ENCODE measurements at places on chromosomes 2 and 18. TPM values are rescaled to one million over a fixed set of nuclear protein-coding genes. Genes with fewer than 3 reads are reported as not detected.

DNA sequence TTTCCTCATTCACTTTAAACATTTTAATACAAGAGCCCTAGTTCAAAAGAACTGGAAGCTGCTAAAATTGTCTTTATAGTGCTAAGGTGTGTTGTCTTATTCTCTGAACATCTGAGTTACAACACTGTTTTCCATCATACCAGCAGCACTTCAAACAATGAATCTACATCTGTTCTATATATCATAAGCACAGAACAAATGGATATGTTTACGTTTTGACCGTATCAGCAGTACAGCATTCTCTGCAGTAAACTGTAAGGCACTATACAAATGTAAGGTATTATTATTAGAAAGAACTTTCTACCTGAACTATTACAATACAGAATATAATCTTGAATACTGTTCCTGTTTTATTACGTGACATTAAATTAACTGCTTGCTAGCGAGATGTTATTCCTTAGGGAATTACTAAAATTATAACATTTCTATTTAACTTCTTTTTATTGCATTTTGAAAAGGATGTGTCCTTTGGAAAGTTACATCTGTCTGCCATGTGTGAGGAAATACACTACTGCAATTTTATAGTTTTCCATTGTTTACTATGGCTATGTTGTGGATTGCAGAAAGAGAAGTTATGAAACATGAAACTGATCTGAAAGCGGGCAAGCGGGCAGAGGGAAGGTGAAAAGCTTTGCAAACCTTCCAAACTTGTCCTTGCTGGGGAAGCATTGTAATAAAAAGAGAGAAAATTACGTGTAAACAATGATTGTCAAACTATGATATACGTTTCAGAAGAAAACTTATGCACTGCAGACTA, 13.7 kb downstream of the NCKAP1 start:
- DNase-seq, result no peak

DNA sequence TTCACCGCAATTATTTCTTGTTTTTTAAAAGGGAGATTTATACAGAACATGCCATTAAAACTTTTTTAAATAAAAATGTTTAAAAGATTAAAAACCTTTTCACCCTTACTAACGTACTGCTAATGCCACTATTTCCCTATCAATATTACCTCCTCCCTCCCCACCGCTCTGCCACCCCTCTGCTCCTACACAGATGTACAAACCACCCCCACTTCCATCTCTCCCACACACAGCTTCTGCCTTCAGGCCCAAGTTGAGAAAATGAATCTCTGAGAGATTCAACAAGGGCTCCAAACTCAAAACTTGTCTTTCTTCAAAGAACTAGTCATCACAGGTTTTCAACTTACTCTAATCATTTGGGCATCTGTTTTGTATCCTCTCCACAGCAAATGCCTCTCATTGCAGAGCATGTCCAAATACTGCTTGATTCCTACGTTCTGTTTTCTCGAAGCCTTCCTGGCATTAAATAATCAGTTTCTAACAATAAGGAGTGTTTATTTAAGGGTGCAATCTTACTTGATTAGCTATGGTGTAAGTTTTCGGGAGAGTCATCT, 32.1 kb downstream of the FARSB start:
- no peak for DNase-seq

DNA sequence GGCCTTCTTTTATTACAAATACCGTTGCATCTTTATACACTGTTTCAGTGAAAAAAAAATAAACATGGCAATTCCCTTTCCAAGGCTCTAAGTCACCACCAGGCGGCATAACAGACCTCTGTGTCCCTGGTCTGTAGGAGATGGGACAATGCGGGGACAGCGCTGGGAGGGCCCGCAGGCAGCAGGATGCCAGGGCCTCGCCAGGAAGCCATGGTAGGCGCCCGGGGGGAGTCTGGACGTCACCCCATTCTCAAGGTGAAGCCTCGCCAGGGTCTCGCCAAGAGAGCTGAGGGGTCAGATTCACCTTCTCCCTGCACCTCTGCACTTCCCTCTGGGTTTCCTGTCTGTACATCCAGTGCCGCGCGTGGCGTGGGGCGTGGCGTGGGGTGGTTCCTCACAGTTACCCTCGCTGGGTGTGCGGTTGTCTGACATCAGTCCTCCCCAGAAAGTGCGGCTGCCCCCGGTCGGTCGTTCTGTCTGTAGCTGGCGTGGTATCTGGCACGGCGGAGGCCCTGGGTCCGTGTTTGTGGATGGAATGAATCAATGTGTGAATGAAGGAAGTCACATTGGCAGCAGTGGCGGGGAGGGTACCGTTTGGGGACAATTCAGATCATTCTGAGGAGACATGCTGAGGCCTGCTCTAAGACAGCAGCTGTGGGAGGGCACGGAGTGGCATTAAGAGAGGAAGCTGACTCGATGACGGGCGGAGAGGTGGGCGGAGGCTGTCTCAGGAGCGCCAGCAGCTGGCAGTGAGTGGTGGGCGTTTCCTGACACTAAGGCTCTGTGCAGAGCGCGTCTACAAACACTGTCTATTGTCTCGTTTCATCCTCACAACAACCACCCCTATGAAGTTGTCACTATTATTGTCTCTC, 46.0 kb downstream of the LRRFIP1 start:
- no peak for DNase-seq

DNA sequence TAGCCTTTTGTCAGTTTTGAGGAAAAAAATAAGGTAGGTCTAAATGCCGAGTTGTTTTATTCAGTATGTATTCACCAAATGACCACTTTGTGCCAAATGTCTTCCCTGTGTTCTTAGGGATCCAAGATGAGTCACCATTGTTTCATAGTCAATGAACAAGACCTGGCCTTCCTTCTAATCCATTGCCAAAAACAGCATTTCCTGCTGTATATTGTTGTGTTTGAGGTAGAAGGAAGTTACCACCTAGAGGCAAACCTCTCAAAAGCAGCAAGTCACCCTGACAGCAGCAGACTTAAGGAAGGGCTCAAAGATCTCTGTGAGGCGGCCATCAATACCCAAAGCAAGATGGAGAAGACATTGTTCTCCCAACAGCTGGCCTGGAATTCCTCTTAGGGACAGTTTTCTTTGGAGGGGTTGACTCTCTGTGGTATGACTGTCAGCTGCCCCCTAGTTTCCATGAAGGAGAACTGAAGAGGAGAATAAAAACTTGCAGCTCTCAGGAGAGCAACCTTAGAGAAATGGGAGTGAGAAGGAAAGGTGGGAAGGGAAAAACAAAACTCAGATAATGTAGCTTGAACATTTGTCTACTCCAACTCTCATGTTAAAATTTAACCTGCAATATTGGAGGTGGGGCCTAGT, 328.3 kb downstream of the LRATD1 start:
- no peak for DNase-seq

DNA sequence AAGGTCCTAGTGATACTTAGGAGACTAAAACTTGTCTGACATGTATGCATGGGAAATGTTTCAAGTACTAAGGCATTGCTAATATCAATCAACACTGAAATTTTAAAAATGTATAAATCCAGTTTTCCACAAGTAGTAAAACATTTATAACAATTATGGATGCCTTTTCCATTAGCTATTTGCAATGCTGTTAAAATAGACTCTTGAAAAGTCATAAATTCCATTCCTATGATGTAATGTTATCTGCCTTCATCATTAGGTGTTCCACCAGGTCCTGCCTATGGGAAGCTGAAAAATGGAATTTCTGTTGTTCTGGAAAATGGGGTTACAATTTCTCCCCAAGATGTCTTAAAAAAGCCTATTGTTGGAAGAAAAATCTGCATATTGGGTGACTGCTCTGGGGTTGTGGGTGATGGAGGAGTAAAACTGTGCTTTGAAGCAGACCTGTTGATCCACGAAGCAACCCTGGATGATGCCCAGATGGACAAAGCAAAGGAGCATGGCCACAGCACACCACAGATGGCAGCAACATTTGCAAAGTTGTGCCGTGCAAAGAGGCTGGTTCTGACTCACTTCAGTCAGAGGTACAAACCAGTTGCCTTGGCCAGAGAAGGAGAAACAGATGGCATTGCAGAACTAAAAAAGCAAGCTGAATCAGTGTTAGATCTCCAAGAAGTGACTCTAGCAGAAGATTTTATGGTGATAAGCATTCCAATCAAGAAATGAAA, 18.7 kb downstream of the ELAC1 start:
- DNase-seq, result no peak

- no peak for DNase-seq
These were observed 69.2 kb downstream of the RIT2 start for GRCh38 chr18:43046322-43046721.

- no peak for DNase-seq
These were observed 12.3 kb upstream of the APOB start for GRCh38 chr2:21055879-21056790.

GRCh38 chr2:196590286-196590685, 49.2 kb upstream of the CCDC150 start:
- no peak for DNase-seq

- DNase-seq, result no peak
These were observed 8.7 kb upstream of the NGEF start for GRCh38 chr2:233021771-233022170.

DNA sequence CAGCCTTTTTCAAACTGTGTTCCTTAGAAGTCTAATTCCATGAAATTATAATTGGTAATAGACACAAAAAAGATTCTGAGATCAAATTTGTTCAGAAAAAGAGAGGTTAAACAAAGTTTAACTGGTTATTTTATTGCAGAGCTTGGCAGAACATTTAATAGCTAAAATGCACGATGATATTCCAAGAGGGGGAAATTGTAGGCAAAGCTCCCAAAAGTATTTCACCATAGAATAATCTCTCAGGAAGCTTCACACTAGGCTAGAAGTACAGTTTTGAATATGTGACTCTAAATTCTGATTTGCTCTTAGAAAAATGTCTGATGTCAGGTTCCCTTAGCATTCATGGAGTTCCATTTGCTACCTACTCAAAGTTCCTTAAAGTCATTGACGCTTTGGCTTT, 292.4 kb upstream of the SETBP1 start:
- no peak for DNase-seq

- no peak for DNase-seq
These were observed 36.5 kb downstream of the EFR3B start for GRCh38 chr2:25078170-25079049.

- DNase-seq, result no peak
These were observed 345.5 kb downstream of the TNS1 start for GRCh38 chr2:217657252-217657651.

- DNase-seq, result no peak
These were observed 25.6 kb upstream of the SCYGR1 start for GRCh38 chr2:227413371-227413770.

Gene TMEM169
- polyA plus RNA-seq, result 14.6 TPM

DNA sequence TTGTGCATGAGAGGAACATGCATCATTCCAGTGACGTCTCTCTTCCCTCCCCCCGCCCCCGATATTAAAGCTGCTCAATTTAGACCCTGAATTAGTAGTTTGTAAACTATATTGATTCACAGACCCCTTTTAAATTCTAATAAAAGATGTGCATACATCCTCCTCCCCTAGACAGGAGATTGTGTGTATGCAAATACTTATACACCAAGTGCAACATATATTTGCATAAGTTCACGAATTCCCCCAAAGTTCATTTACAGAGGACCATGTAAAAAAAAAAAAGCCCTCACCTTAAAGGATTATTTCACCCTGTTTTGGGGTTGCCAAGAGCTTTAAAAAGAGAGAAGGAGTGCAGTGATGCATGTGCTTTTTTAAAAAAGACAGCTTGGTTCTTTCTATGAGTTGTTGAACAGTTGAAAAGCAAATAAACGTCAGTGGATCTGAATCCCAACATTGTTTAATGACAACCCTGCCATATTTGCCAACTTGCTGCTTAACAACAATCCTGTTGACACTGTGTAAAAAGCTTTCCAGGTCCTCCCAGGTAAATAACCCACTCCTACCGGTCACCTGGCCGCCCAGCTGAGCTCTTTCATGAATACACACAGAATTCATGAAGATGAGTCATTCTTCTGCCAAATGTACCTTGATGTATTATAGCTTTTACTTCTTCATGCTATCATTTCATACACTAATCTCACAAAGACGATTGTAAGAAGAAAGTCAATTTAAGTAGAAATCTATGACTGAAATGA, 211.5 kb downstream of the IKZF2 start:
- DNase-seq, result no peak

Gene DYSF
- polyA plus RNA-seq, result 17.2 TPM

Gene OR6B2
- not detected for polyA plus RNA-seq

Gene EFR3B
- 4.8 TPM for polyA plus RNA-seq

- DNase-seq, result no peak
These were observed 74.8 kb downstream of the DYSF start for GRCh38 chr2:71528131-71528591.

Gene PAX8
- polyA plus RNA-seq, result 252 TPM

Gene FHL2
- 38.3 TPM for polyA plus RNA-seq

DNA sequence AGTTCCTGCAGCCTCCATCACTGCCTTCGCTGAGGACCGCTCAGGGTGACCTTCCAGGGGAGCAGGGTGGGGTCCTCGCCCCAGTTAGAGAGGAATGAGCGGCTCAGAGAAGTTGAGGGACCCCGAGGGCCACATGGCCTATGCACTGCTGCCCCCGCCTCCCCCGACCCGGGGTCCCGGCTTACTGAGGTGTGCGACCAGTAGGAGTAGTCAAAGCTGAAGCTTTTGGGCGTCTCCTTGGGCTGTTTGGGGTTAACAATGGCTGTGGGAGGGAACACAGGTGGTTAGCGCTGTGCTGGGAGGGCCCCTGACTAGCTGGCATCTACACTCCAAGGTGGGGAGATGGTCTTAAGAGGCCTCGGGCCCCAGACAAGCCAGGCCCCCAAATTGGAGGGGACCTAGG, 31.0 kb downstream of the KIF1A start:
- DNase-seq, result no peak

DNA sequence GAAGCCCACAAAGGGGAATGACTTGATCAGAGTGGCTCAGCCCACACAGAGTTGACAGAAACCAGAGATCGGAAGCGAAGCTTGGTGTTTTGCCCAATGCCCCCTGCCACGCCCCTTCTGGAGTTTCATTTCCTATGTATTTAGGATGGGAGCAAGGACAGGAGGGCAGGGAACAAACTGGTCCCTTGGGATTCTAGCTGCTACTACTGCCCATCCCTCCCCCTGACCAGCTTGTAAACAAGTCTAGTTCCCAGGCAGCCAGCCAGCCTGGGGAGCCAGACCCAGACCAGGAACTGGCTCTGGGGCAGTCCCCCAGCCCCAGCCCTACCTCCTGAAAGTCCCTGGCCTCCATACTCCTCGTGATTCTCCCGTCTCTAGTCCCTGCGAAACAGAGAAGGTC, 8.3 kb downstream of the WNT6 start:
- DNase-seq, result no peak

DNA sequence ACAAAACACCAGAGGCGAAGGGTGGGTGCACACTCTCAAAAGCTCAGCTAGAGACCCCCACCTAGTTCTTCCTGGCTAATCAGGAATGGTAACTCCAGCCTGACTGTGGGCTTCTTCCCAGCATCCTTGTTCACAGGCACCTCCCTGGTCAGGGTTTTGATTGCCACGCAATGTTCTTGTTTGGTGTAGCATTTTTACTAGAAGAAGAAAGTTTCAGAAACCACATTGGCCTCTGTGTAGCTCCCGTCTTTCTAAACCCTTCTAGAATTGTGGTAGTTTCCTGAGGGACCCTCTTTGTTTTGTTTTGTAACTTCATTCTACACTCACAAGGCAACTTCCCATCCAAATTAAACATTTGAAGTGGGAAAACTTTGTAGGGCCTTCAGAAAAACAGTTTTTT, 254.5 kb upstream of the EPAS1 start:
- DNase-seq, result no peak

Gene STRADB
- polyA plus RNA-seq, result 77.6 TPM

Measured in left renal cortex interstitium (tissue), 4 donors.